Endodermal cell (in vitro differentiated cells): ENCODE measurements at places on chromosomes 11 and 22. TPM values are rescaled to one million over a fixed set of nuclear protein-coding genes. Genes with fewer than 3 reads are reported as not detected.

The CASP5 gene
- total RNA-seq = not detected in 2 replicates

The OR52H1 gene
- total RNA-seq = not detected in 2 replicates

The OR52N4 gene
- total RNA-seq = not detected in 2 replicates

DNA sequence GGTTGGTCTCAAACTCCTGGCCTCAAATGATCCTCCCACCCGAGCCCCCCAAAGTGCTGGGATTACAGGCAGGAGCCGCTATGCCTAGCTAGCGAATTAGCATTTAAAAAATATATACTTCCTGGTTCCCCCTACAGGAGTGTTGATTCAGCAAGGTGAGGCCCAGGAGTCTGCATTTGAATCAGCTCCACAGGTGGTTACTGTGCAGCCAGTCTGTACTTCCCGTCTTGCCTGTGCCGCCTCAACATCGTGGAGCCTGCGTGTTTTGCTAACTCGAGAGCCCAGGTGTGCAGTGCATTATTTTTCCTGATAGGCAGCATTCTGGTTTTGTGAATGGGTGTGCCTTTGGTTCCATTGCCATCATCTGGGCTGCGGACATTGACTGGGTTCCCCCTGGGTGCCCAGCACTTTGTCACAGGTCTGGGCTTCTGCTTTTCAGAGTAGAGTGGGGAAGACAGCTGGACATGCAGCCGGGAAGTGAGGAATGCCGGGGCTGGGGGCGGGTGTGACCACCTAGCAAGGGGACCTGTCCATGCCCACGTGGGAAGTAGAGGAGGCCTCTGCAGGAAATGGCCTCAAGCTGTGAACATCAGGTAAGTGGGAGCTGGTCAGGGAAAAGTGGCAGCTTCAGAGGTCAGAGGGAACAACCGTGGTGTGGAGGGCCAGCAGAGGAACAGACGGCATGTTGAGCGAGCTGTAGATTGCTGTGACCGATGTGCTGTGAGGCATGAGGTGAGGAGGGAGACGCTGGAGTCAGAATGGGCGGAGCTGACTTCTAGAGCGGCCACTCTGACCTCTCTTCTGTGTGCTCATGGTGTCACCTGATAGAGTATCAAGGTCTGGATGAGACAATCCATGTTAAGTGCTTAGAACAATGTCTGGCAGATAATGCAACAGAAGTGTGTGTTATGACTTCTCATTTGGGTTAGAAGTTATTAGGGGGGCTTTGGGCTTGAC lies 42.2 kb downstream of the PPFIA1 start:
- peak; percentile 72 for DNase-seq

DNA sequence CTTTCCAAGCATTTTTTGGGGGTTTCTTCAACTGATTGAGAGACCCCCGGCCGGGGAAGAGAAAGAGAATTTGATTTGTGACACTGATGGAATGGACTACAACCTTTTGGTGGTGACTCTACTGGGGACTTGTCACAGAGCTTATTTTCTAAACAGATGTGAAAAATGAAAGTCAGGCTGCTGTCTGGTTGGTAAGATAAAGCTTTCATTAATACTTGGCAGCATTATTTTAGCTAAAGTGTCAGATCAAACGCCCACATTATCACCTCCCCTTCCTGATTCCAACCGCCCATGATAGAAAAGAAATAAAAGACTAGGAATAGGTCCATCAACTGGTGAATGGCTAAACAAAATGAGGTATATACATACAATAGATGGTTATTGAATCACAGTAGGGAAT lies 45.6 kb upstream of the EHF start:
- no peak for DNase-seq
